MV-4-11 (cell line): ENCODE measurements at places on chromosomes 3 and 15.

DNA sequence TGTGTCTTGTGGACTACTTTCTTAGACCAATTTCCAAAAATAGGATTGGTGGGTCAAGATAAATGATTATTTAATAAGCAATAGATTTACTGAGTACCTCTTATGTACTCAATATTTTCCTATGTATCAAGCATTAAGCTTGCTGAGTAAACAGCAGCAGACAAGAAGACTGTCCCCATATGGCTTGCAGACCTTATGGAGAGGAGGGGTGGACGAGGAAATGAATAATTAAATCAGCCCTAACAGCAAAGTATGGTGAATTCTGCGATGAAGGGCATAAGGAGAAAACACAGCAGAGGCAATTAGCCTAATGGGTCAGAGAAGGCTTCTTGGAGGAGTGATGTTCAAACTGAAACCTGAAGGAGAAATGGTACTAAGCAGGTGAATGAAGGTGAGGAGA lies 45.1 kb downstream of the ACP3 start:
- no peak for DNase-seq

DNA sequence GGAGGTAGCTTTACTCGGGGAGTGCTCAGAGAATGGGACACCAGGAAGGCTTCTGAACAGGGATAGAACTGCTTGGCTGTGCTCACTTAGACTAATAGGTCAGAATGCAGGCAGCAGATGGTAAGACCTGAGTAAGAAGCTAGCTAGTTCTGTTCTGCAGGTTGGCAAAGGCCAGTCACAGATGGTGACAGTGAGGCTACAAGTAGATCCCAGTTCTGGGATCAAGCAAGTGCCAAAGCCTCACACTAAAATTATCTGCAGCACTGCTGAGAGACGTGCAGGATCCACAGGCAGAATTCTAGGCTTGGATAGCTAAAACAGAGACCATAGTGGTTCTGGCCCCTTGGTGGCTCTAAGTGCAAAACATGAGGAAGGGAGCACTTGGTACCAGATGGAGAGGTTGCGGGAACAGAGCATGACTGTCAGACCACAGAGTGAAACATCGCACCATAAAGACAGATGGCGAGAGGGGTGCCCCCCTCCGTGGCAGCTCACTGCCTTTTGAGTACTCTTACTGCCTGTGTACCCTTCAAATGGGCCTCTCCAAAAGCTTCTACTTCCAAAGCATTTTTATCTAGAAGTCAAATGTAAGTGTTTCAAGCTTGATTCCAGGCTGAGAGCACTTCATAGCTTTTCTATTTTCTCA lies 3.6 kb upstream of the GLCE start:
- no peak for DNase-seq

DNA sequence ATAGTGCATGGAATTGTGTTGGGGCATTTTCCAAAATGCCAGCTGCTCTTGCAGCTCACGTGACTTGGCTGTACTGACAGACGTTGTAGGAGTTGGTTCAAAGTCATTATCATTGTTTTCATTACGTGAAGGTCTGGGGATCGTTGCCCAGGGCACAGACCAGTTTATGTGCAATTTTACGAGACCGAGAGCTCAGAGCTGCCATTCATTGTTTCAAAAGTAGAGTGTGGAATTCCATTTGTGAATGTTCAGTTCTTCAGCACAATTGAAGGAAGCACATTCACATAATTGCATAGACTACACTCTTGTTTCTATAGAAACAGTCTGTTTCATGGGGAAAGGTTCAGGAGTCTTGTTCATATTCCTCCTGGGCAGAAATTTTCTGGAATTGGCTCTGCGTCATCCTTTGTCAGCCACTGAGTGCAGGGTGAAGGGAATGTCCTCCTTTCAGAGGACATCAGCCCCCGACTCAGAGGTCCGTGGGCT lies 54.5 kb downstream of the GABRG3 start:
- no peak for DNase-seq

- DNase-seq: no peak
These were observed 772.3 kb downstream of the SI start for GRCh38 chr3:164306042-164306441.

GRCh38 chr3:10928961-10929471 lies 63.5 kb upstream of the SLC6A1 start:
- DNase-seq: no peak

GRCh38 chr3:190032923-190033322 lies 87.8 kb downstream of the P3H2 start:
- no peak for DNase-seq

GRCh38 chr3:17399586-17399985 lies 342.8 kb downstream of the TBC1D5 start:
- no peak for DNase-seq

DNA sequence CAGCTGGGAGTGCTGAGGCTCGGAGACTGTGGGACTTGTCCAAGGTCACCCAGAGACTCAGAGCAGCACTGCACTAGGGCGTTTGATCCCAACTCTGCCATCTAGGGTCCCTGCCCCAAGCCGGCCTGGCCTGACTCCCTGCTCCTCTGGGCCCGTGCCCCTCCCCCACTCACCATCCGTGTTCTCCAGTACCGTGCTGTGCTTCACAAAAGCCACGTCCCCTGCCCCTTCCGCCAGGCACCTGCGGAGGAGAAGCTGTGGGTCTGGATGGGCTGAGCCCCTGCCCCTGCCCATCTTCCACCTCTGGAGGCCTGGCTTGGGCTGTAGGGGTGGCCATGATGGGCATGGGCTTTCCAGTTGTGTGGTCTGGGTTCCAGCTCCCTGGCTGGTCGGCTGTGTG lies 8.4 kb downstream of the MELTF start:
- no peak for DNase-seq

DNA sequence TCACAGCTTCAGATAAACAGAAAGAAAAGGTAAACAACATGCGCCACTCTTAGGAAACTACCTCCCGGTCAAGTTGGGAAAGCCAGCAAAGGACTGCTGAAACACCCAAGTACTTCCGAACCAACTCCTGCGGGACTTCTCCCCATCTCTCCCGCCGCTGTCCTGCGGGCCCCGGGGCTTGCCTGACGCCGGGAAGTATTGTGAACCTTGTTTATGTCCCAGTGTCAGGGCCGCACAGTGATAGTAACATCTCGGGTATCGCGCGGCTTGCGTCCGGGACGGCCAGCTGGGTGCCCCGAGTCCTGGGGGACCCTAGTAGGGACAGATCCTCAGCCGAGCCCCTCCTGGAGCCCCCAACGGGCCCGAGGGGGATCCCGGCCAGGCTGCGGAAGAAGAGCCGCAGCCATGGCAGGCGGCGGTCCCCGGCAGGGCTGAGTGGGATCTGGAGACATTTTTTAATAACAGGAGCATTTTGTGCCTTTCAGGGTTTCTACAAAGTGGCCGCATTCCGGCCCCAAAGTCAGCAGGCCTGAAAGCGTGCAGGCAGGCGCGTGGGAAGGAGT lies 756 bp downstream of the CLPX start:
- DNase-seq: peak; percentile 36

DNA sequence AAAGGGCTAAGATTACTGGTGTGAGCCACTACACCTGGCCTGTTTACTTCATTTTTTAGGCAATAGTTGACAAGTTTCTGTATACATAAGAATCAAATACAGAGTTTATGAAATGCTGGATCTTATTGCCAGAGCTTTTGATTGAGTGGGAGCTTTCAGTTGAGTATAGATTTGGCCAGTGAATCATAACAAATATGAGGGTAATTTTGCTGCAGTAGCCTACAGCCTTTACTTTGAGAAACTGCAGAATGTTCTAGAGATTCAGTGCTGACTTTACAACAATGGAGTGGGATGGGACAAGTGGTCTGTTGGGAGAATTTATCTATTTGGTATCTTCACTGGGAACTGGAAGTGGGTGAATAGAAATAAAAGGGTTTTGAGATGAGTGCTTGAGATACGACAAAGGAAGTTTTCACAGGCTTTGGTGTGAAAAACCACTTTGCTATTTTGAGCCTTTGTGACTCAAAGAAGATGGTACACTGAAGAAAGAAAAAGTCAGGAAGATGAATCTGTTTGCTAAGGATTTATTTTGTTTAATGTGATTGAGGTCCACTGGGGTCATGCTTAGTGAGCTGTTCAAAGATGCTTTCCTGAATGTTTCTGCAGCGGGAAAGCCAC lies 227.8 kb downstream of the UBE2E2 start:
- no peak for DNase-seq

GRCh38 chr3:181278468-181279238 lies 289.1 kb upstream of the DNAJC19 start:
- no peak for DNase-seq

- DNase-seq: no peak
These were observed 9.3 kb upstream of the PRICKLE2 start for GRCh38 chr3:64234571-64234970.

DNA sequence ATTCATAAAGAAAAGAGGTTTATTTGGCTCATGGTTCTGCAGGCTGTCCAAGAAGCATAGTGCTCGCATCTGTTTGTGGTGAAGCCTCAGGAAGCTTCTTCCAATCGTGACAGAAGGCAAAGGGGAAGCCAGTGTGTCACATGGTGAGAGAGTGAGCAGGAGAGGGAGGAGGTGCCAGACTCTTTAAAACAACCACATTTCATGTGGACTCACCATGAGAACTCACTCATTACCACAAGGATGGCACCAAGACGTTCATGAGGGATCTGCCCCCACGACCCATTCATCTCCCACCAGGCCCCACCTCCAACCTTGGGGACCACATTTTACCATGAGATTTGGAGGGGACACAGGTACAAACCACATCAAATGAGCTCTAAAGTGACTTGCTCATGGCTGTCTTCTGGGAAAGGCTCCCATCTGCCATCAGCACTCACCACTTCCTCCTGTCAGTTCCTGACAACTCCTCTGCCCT lies 327.3 kb upstream of the TLE3 start:
- DNase-seq: peak; percentile 72

GRCh38 chr3:30539772-30540171 lies 66.6 kb upstream of the TGFBR2 start:
- DNase-seq: no peak
